ENCODE measurements at places on chromosomes 16 and 17.

DNA sequence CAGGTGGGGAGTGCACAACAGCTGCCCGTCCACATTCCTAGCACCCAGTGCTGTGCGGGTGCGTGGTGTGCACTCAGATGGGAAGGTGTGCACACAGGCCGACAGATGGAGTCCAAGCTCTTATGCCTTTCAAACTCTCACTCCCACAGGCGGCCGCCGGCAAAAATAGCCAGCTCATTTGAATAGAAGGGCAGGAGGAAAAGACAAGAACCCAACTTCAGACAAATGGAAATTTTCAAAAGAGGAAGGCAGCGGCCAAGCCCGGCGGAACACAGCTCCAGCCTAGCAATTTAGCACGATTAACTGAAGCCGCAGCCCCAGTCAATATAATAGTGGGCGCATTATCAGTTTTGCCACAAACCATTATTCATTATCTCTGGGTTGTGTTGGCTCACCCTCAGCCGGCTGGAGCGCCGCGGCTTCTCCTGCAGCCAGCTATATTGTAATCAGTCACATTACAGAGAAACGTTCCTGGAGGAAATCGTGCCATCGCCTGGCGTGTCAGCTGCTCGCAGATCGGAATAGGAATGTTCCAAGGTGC lies 103.9 kb upstream of the SEC14L1 start:
- DNase-seq: no peak

GRCh38 chr16:31199430-31200041 lies 3.0 kb downstream of the PYCARD start:
- no peak for DNase-seq

DNA sequence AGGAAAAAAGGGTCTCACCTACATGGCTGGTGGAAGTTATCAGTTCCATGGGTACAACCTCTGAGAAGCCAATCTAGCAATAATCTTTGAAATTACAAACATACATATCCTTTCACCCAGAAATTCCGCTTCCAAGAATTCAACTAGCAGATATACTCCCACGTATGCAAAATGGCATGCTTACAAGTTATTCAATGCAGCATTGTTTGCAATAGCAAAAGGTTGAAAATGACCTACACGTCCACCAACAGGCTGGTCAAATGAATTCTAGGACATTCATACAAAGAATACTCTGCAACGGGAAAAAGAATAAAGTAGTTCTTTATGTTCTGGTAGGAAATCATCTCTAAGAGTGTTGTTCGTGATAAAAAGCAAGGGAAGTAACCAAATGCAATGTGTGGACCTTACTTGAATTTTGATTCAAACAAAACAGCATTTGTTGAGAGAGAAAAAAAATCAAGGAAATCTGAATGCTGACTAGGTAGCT lies 63.7 kb upstream of the NLK start:
- DNase-seq: no peak

GRCh38 chr17:66678827-66679226 lies 156.1 kb upstream of the CACNG5 start:
- DNase-seq: no peak

DNA sequence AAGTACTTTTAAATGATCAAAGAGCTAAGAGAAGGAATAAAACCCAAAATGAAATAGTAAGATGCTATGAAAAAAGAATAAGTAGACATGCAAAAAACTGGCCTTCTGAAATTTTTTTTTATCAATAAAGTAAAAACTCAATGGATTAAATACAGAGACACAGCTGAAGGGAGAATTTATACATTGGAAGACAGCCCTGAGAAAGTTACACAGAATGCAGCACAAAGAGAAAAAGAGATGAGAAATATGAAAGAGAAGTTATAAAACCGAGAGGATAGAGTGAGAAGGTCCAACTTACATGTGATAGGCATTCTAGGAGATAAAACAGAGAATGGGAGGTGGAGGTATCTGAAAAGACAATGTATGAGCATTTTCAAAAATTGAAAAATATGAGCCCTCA lies 57.0 kb downstream of the MARF1 start:
- DNase-seq: no peak
